ENCODE measurements at places on chromosomes 6 and 20. TPM values are rescaled to one million over a fixed set of nuclear protein-coding genes. Genes with fewer than 3 reads are reported as not detected.

Gene HRH3
- total RNA-seq = not detected

Gene FAM184A
- 0.07 TPM for total RNA-seq

Gene SIRPB2
- 0.21 TPM for total RNA-seq

Gene NHSL1
- 34.8 TPM for total RNA-seq

Gene PGC
- not detected for total RNA-seq

Gene NKAPL
- total RNA-seq = 1.9 TPM

Gene RNF8
- 18.8 TPM for total RNA-seq

Gene PSMB9
- 8.9 TPM for total RNA-seq

Gene NRM
- total RNA-seq = 0.34 TPM

Gene PAK5
- total RNA-seq = not detected

Gene MAP3K5
- 6.8 TPM for total RNA-seq

Gene GPR63
- 0.68 TPM for total RNA-seq

Gene TRIM15
- not detected for total RNA-seq

Gene NKX2-2
- total RNA-seq = not detected

Gene MCCD1
- not detected for total RNA-seq

Gene CSTF1
- 40.5 TPM for total RNA-seq

Gene KIFC1
- 0.68 TPM for total RNA-seq

Gene GHRH
- not detected for total RNA-seq

Gene SNHG17
- total RNA-seq = 25.5 TPM

Gene WFDC12
- total RNA-seq = 8.9 TPM

Gene DEF6
- 23.2 TPM for total RNA-seq

All from nasal cavity respiratory epithelium epithelial cell of viscerocranial mucosa (primary cell).